Stimulated activated CD8-positive, alpha-beta memory T cell treated with anti-CD3 and anti-CD28 coated beads, Interleukin-4, amount 100 ng/mL, for 4 hours (primary cell): ENCODE measurements at places on chromosomes 13 and 19.

DNA sequence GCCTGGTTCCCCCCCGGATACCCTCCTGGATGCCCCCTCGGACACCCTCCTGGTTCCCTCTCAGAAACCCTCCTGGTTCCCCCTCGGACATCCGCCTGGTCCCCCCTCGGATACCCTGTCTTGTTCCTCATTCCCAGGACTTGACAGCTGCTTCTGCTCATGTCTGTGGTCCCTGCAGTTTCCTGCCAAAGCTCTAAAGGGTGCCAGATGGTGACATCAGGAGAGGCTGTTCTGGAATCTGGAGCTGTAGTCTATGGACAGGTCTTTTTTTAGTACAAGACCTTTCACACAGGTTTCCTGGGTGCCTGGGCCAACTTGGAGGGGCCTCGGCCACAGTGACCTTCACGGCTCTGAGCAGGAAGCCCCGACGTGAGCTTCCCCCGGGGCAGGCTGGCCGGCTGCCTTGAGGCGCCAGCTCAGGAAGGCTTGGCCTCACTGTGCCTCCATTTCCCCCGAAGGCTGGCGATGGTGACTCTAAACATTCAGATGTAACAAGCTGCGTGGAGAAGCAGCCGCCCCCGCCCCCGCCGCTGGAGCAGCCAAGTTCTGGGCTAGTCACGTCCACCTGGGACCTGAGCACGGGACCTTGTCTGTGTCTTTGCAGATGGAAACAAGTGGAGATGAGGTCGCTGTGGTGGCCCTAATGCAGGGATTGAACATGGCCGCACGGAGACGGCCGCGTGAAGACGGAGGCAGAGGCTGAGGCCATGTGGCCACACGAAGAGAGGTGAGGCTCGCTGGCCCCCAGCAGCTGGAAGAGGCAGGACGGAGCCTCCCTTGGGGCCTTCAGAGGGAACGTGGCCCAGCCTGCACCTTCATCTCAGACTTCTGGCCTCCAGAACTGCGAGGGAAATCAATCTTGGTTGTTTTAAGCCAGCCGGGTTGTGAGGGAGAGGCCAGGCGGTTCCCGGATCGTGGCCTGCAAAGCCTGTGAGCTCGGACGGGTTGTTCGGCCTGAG lies 12.7 kb downstream of the SGTA start:
- no peak for DNase-seq

- no peak for DNase-seq
These were observed 176.2 kb upstream of the UFM1 start for GRCh38 chr13:38173403-38173802.

GRCh38 chr13:28955264-28955966 lies 135.3 kb downstream of the MTUS2 start:
- DNase-seq = no peak

DNA sequence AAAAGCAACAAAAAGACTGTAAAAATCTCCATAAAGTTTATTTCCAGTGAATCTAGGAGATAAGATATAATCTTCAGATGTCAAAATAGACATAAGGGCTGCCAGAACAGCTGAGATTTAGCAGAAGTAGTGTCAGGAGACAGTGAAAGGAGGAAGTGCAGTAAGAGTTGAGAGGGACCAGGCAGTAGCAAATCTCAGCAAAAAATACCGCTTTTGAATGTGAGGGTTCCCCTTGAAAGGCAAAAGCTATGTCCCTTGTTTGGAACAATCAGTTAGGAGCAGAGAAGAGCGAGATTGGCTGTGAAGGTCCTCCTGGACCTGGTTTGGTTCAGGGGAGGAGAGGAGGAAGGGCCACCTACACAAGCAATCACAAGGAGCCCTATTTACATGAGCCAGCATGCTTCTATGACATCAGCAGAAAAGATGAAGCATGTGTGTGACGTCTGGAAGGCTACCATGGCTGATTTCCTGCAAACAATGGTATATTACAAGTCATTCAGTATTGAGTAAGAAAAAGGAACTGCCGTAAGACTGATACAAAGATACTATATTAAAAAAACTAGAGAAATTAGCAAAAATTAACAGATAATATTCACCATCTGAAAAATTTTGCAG lies 98.9 kb upstream of the SIAH3 start:
- DNase-seq = no peak

DNA sequence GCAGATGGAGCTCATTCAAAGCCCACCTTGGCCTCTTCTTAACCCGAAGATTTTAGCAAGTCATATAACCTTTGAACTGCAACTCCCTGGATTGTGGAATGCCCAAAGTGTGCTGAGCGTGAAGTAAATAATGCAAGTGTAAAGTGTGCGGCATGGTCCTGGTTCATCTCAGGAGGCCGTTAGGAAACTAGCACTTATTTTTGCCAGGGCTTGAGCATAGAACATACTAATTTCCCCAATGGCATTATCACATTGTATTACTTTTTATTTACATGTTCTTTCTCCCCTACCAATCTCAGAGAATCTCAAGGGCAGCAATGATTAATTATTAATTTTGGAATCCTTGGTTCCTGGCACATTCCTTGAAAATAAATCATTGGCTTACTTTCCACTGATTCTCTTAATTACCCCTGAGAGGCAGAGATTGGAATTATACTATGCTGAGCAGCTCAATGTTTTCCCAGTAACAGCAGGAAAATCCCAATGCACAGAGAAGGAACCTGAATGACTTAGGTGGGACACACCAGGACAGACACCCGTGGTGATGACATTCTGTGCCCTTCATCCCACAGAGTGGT lies 128.8 kb upstream of the GJB6 start:
- DNase-seq = no peak

GRCh38 chr19:1471010-1471514 lies 8.0 kb downstream of the C19orf25 start:
- DNase-seq = no peak

GRCh38 chr13:19069684-19070397 lies 111.8 kb downstream of the TUBA3C start:
- DNase-seq = no peak

DNA sequence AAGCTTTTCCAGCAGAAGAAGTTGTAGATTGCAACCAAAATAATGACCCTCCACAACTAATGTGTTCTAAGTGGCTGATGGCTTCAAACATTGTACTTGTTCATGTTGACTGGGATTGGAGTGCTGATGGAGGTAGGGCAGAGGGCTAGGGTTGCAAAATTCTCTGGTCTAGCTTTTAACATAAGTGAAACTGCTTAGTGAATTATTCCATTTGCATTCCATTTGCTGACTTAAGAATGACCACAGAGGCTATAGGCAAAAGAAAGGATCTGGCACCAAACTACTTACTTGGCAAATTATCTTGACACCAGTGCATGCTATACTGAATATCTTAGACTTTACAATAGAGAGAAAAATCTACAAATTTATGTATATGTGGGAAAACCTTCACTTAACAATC lies 287.0 kb downstream of the FGF9 start:
- no peak for DNase-seq
